ENCODE measurements at places on chromosomes 7 and 10. TPM values are rescaled to one million over a fixed set of nuclear protein-coding genes. Genes with fewer than 3 reads are reported as not detected.
A peak's percentile ranks its signal among the peaks of the same experiment; 100 is the strongest.

GDF10 gene
- 5.5 TPM for total RNA-seq

DNA sequence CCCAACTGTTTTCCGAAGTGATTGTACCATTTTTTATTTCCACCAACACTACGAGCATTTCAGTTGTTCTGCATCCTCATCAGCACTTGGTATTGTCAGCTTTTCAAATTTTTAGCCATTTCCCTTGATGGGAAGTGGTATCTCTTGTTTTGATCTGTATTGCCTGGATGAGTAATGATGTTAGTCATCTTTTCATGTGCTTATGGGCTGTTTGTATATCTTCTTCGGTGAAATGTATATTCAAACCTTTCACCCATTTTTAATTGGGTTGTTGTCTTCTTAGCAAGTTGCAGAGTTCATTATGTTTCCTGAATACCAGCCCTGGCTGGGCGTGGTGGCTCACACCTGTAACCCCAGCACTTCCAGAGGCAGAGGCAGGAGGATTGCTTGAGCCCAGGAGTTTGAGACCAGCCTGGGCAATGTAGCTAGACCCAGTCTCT, 22.1 kb downstream of the CLIP2 start:
- H3K27ac ChIP-seq = no peak overlapping the region
- no peak overlapping the region for H3K4me3 ChIP-seq
- no peaks in the 10 kb centered on the region for H3K36me3 ChIP-seq
- DNase-seq = no peak
- H3K27me3 ChIP-seq = no peaks in the 10 kb centered on the region

DNA sequence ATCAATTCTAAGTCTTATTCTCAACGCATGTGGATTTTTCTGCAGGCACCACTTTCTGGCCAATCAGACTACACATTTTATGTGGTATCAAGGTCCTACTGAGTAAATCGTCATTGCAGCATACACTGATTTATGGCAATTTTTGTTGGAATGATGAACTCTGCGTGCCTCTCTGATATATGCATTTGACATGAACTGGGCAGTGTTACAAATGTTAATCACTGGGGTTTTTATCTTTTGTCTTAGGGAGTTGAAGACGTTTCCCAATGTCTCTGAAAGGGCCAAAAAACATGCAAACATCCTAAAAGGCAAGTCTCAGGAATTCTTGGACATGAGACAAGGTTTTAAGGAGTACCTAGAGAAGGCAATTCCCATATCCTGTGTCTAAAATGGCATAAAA, 809.5 kb upstream of the CELF2 start:
- no peak overlapping the region for H3K4me3 ChIP-seq
- H3K36me3 ChIP-seq = no peaks in the 10 kb centered on the region
- no peak for DNase-seq
- no peak overlapping the region for H3K27ac ChIP-seq
- H3K4me1 ChIP-seq = no peaks in the 10 kb centered on the region

EMX2 gene
- not detected for total RNA-seq

GRCh38 chr10:102434394-102435132, 2.2 kb upstream of the CUEDC2 start:
- DNase-seq = no peak
- no peaks in the 10 kb centered on the region for H3K27me3 ChIP-seq
- no peaks in the 10 kb centered on the region for H3K36me3 ChIP-seq
- peaks cover 7% of the 10 kb centered on the region for H3K4me1 ChIP-seq

DNA sequence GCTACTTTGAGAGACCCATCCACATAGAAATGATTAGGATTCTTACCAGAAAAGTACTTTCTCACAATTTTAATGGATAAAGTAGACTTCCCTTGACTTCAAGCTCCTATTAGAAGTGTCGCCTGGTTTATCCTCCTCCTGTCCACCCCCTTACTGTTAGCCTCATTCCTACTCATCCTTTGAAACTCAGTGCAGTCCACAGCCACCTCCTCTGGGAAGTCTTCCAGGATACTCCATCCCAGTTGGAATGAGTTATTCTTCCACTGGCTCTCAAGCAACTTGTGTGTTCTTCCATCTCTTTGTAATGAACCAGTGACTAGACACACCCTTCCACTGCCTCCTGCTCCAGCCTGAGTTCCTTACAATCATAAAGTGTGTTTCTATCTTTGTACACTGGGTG, 25.1 kb upstream of the CDK1 start:
- no peaks in the 10 kb centered on the region for H3K36me3 ChIP-seq
- no peaks in the 10 kb centered on the region for H3K27me3 ChIP-seq
- no peak overlapping the region for H3K27ac ChIP-seq
- no peaks in the 10 kb centered on the region for H3K4me1 ChIP-seq
- no peak overlapping the region for H3K4me3 ChIP-seq

MMRN2 gene
- 23.0 TPM for total RNA-seq

- H3K36me3 ChIP-seq = no peaks in the 10 kb centered on the region
- H3K4me3 ChIP-seq = peak overlapping the region; percentile 30
- no peak overlapping the region for H3K27ac ChIP-seq
- DNase-seq = no peak
- peaks cover 26% of the 10 kb centered on the region for H3K27me3 ChIP-seq
- H3K4me1 ChIP-seq = no peaks in the 10 kb centered on the region
Measured at GRCh38 chr7:27129729-27130539, 623 bp downstream of the HOXA4 start.

- no peaks in the 10 kb centered on the region for H3K27me3 ChIP-seq
Measured at GRCh38 chr10:115164220-115164619, 71.1 kb downstream of the ATRNL1 start.

DNA sequence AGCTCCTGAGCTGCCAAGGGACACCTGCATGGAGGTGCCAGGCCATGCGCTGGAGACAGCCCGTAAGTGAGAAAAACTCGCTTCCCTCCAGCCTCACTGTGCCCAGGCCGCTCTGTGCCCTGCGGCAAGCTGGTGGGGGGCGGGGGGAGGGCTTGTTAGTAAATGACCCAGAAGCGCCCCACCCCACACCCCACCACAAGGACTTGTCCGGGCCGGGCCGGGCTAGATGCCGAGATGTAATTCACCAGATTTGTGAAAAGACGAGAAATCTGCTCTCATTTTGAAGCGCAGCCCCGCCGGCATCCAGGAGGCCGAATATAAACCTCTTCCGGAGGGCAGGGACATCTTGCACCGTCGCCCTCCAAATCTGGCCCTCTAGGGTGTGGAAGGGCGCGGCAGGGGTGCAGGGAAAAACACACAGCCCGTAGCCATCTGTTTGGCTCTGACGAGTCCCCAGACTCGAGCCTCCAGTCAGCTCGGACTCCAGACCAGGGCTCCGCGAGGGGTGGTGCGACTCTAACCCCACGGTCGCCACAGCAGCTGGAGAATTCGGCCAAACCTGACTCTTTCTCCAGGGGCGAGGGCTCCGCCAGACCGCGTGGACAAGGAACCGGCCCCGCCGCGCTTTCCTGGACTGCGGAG, 14.8 kb downstream of the TLX1 start:
- H3K27ac ChIP-seq = no peak overlapping the region
- H3K36me3 ChIP-seq = no peaks in the 10 kb centered on the region
- no peak for DNase-seq
- H3K4me3 ChIP-seq = no peak overlapping the region
- peaks cover 37% of the 10 kb centered on the region for H3K27me3 ChIP-seq

DNA sequence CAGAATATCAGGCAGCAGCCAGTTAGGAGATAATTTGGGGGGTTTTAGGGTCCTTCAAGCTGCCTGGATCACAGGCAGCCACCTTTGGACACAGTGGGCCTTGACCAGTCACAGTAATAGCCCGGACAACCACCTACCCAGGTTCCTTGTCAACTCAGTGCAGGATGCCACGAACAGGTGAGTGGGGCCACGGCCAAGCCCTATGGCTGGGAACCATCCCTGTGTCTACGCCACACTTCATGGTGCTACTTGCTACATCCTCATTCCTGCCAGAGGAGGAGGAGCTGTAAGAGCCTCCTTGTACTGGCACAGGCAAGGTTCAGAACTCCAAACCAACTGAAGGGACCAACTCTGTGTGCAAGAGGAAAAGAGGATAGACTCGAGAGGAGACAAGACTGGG, 19.9 kb downstream of the ITPRIP start:
- peaks cover 73% of the 10 kb centered on the region for H3K4me1 ChIP-seq
- no peak for DNase-seq
- no peak overlapping the region for H3K4me3 ChIP-seq
- peak overlapping the region; percentile 41 for H3K27ac ChIP-seq
- peaks cover 22% of the 10 kb centered on the region for H3K36me3 ChIP-seq

DNA sequence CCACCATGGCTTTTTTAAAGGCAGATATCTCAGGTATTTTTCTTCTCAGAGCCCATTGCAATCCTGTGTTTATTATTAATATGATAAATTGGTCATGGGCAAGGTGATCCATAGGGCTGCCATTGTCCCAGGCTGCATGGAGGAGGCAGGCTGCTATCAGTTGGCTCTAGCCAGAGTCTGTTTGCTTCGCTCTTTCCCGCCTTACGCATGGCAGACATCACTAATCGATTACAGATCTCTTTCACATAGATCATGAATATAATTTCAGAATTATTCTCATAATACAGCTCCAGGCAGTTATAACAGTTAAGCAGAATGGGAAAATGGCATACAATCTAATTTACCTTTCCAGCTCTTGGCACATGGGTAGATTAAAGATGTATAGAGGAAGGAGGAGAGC, 30.4 kb upstream of the HABP2 start:
- H3K4me3 ChIP-seq = no peak overlapping the region
- no peaks in the 10 kb centered on the region for H3K36me3 ChIP-seq
- H3K4me1 ChIP-seq = peaks cover 3% of the 10 kb centered on the region
- no peak overlapping the region for H3K27ac ChIP-seq
- no peaks in the 10 kb centered on the region for H3K27me3 ChIP-seq

AGR2 gene
- total RNA-seq = not detected

DNA sequence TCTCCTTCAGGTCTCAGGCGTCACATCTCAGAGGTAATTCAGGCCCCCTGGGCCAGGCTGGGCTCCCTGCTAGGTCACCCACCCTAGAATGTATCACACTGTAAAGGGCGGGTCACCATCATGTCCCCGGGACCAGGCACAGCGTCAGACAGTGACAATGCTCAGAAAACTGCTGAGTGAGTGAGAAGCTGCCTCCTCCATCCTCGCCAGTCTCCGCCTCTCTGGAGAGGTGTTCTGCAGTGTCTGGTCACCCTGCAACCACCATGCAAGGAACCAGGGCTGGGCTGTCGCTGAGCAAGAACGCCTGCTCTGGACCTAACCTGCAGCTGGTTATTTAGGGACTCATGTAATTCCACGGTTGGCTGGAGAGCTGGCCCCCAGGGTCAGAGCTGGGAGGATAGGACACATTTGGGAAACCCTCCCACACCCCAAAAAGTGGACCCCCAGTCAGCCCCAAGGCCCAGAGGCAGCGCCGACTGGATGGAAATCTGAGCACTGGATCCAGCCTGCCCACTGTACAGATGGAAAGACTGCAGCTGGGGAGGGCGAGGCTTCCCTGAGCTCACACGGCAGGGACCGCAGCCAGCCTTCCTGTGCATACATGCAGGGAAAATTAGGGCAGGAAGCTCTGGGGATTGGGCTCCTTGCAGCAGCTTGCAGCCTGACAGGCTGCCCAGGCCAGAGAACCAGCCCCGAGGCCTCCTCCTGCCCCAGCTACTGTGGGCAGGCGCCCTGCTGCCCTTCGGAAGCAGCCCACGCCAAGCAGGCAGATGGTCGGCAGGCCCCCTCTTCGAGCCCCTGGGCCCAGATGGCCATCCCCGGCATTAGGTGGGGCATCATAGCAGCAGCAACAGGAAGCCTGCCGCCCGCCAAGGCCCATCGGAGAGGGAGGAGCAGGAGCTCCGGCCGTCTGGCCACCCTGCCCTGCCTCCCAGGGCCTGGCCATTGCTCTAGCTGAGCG, 105.4 kb upstream of the ZMIZ1 start:
- DNase-seq = no peak
- H3K27me3 ChIP-seq = no peaks in the 10 kb centered on the region
- peaks cover 26% of the 10 kb centered on the region for H3K4me1 ChIP-seq
- H3K36me3 ChIP-seq = no peaks in the 10 kb centered on the region
- peak overlapping the region; percentile 89 for H3K27ac ChIP-seq

RPEL1 gene
- total RNA-seq = not detected

MKX gene
- 0.67 TPM for total RNA-seq

- no peaks in the 10 kb centered on the region for H3K36me3 ChIP-seq
- no peaks in the 10 kb centered on the region for H3K27me3 ChIP-seq
- peaks cover 13% of the 10 kb centered on the region for H3K4me1 ChIP-seq
- no peak for DNase-seq
- no peak overlapping the region for H3K4me3 ChIP-seq
- H3K27ac ChIP-seq = no peak overlapping the region
Measured at GRCh38 chr10:60541451-60541850, 151.8 kb upstream of the ANK3 start.

GRCh38 chr10:106557951-106558733, 606.4 kb downstream of the SORCS1 start:
- no peak for DNase-seq
- no peak overlapping the region for H3K27ac ChIP-seq
- H3K4me1 ChIP-seq = no peaks in the 10 kb centered on the region
- no peaks in the 10 kb centered on the region for H3K27me3 ChIP-seq

GRCh38 chr10:34145715-34146114, 669.4 kb downstream of the PARD3 start:
- H3K4me1 ChIP-seq = no peaks in the 10 kb centered on the region
- H3K4me3 ChIP-seq = no peak overlapping the region
- no peak overlapping the region for H3K27ac ChIP-seq
- H3K27me3 ChIP-seq = no peaks in the 10 kb centered on the region

GRCh38 chr10:57336341-57336740, 931.4 kb downstream of the IPMK start:
- H3K4me3 ChIP-seq = no peak overlapping the region
- no peaks in the 10 kb centered on the region for H3K36me3 ChIP-seq
- DNase-seq = no peak
- H3K4me1 ChIP-seq = no peaks in the 10 kb centered on the region
- H3K27ac ChIP-seq = no peak overlapping the region

- peak overlapping the region; percentile 11 for H3K27ac ChIP-seq
- no peaks in the 10 kb centered on the region for H3K27me3 ChIP-seq
- H3K4me1 ChIP-seq = peaks cover 15% of the 10 kb centered on the region
- H3K36me3 ChIP-seq = no peaks in the 10 kb centered on the region
Measured at GRCh38 chr7:143884969-143885559, 16.9 kb downstream of the TCAF1 start.

GRCh38 chr7:41705109-41705901, 2.4 kb upstream of the INHBA start:
- DNase-seq = peak; percentile 97
- peak overlapping the region; percentile 93 for H3K27ac ChIP-seq
- no peaks in the 10 kb centered on the region for H3K27me3 ChIP-seq

NRCAM gene
- total RNA-seq = 19.5 TPM

CCDC146 gene
- total RNA-seq = 51.3 TPM

DNA sequence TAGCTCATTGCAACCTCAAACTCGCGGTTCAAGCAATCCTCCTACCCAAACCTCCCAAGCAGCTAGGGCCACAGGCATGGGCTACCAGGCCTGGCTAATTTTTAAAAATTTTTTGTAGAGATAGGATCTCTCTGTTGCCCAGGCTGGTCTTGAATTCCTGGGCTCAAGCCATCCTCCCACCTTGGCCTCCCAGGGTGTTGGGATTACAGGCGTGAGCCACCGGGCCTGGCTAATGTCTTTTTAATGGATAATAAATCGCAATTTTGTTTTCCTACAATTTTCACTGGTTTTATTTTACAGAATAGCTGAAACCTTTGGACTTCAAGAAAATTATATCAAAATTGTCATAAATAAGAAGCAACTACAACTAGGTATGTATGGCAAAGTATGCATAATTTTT, 10.9 kb downstream of the NUB1 start:
- H3K4me1 ChIP-seq = peaks cover 36% of the 10 kb centered on the region
- peaks cover 37% of the 10 kb centered on the region for H3K36me3 ChIP-seq
- no peak overlapping the region for H3K27ac ChIP-seq
- no peaks in the 10 kb centered on the region for H3K27me3 ChIP-seq
- no peak overlapping the region for H3K4me3 ChIP-seq
- DNase-seq = no peak

MBL2 gene
- not detected for total RNA-seq

- no peaks in the 10 kb centered on the region for H3K4me1 ChIP-seq
- no peaks in the 10 kb centered on the region for H3K27me3 ChIP-seq
- no peak for DNase-seq
Measured at GRCh38 chr10:32073128-32073527, 16.9 kb upstream of the KIF5B start.
